ENCODE measurements at places on chromosomes 5 and 9. TPM values are rescaled to one million over a fixed set of nuclear protein-coding genes. Genes with fewer than 3 reads are reported as not detected.

DNA sequence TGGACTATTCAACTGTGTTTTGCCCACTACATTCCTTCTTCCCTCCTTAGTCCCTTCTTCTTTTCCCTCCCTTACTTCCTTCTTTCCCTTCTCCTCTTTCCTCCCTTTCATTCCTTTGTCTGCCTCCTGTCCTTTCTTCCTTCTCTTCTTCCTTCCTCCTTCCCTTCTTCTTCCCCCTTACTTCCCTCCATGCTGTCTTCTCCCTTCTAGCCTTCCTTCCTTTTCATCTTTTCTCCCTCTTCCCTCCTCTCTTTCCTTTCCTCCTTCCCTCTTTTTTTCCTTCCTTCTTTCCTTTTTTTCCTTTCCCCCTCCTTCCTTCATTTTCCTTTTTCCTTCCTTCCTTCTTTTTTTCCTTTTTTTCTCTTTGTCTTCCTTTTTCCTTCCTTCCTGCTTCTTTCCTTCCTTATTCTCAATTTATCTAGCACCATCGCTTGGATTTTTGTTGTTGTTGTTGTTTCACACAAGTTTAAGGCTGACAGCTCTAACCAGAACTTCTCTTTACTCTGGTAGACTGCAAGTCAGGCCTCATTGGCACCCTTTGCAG lies 123.4 kb downstream of the CEMIP2 start:
- no peak for DNase-seq

DNA sequence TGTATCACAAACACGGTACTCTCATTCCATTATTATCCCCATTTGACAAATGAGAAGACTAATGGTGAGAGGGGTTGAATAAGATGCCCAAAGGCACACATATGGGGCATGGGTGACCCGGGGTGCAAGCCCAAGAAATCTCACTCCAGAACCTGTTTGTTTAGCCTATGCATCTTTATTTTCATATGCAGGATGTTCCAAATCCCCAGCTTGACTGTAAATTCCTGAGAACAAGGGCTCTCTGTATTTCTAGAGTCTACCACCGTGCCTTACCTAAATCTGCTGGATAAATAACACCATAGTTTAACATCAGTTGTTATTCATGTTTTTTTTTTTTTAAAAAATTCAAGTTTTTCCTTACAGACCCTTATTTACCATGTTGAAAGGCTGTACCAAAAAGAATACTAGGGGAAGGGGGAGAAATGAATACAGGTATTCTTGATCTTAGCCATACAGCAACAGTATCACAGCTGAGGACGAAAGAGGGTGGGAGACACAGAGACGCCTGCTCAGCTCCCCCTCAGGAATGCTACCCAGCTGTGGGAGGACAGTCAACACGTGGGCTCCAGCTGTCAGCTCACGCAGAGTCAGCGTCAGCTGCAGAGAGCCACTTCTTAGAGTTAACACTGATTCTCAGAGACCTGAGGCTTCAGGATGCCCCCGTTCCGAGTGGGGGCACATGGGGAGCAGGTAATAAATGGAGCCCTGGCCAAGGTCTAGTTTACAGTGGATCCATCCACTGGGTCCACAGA lies 86.6 kb downstream of the MED27 start:
- DNase-seq: no peak

DNA sequence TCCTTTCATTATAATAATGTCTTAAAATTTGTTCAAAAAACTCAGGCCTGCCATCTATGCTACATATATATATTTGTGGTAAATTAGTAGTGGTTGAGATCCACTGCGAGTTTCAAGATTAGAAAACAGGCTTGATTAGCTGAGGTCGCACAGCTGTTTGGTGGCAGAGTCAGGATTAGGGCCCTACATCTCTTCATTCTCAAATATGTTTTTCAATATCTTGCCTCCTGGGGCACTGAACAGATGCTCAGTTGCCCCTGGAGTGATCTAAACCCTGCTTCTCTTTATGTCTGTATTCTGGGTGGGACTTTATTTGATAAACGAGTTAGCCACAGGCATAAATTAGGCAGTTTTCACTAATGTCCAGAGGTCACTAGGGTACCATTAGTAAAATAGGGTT lies 27.8 kb upstream of the CEP120 start:
- no peak for DNase-seq

DNA sequence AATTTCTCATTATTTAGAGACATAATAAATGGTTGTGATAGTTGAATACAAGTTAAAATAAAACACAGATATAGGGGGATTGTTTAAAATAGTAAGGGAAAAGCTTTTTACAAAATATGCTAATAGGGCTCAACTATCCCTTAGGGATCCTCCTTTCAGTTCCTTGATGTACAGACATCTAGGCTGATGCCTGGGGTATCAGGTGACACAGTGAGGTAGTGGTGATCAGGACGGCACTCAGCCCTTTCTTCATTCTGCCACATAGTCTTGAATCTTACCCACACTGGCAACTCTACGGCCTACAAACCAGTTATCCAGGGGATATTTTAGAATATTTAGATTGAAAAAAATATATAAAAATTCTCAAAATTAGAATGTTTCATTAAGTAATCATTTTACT lies 12.5 kb upstream of the SLC35D2 start:
- no peak for DNase-seq

GRCh38 chr5:136926073-136926472 lies 560.7 kb upstream of the TRPC7 start:
- no peak for DNase-seq

GRCh38 chr5:143659599-143660238 lies 152.2 kb upstream of the HMHB1 start:
- DNase-seq: no peak

- DNase-seq: no peak
Measured at GRCh38 chr5:92980491-92980890, 600.5 kb downstream of the NR2F1-AS1 start.

- peak; percentile 47 for DNase-seq
Measured at GRCh38 chr9:74951725-74952151, 974 bp downstream of the C9orf40 start.

- peak; percentile 31 for DNase-seq
Measured at GRCh38 chr5:119166026-119166425, 95.1 kb downstream of the DMXL1 start.

DNA sequence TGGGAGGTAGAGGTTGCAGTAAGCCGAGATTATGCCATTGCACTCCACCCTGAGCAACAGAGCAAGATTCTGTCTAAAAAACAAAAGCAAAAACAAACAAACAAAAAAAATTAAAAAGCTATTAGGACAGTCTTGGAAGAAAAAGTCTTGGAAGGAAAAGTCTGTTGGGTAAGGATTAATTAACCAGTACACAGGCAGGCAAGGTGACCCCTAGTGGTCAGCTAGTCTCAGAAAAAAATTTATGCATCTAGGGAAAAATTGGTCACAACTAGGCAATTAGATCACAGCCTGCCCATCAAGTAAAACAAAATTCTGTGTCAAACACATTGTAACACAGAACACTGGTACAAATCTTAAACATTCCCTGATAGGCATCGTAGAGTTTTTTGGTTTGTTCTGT lies 6.7 kb upstream of the ANKRD18B start:
- peak; percentile 75 for DNase-seq

DNA sequence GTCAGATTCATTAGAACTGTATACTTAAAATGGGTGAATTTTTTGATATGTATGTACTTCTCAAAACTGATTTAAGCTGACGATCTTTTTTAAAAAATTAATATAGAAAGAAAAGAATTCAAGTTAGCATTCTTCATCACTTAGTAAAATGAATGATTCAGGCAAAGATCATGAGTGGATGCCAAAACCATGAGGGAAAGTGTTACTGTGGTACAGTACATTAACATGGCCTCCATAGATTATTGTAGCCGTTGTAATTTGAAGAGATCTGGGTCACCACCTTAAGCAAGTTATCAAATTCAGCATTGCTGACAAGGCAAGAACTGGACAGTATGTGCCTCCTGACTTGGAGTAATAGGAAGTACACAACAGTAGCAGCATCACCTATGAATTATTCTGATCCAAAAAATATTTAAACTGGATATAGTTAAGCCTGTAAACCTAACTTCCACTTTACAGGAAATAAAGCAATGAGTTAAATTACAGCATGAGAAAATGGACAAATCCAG lies 29.7 kb downstream of the C9orf85 start:
- DNase-seq: peak; percentile 40

DNA sequence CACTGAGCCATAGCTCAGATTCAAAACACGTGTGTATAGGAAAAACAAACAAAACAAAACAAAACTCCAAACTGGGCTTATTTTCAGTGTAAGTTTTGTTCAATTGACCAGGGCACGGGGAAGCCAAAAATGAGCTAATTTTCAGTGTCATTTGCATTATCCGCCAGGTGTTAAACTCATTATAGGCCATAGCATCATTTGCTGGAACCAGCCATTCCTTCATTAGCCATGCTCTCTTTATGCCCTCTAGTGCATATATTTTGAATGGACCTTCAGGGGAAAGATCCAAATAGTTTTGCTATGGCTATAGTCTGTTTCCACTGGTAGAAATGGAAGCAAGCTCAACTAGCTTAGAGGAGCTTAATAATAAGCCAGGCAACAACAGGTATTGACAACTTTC lies 1205.2 kb upstream of the DMAC1 start:
- no peak for DNase-seq

FCN2 gene
- not detected for total RNA-seq

LCN12 gene
- total RNA-seq: 1.2 TPM

SLCO6A1 gene
- not detected for total RNA-seq

All from M059J (cell line).